ENCODE measurements at places on chromosomes 3 and 15. TPM values are rescaled to one million over a fixed set of nuclear protein-coding genes. Genes with fewer than 3 reads are reported as not detected.

FBN1 gene
- 35.9 TPM for total RNA-seq

TEX55 gene
- total RNA-seq, result not detected

XIRP1 gene
- total RNA-seq, result 0.08 TPM

GPR15 gene
- total RNA-seq, result not detected

PLA2G4E gene
- total RNA-seq, result not detected

DNAH12 gene
- total RNA-seq, result 0.41 TPM

FOXL2 gene
- total RNA-seq, result 0.68 TPM

CADPS gene
- total RNA-seq, result 0.08 TPM

CYP11A1 gene
- 2.0 TPM for total RNA-seq

SLC24A5 gene
- not detected for total RNA-seq

NR2F2 gene
- total RNA-seq, result 22.9 TPM

TRIM42 gene
- not detected for total RNA-seq

RUVBL1 gene
- 68.4 TPM for total RNA-seq

CLEC3B gene
- total RNA-seq, result not detected

ABHD14A gene
- total RNA-seq, result 15.3 TPM

TM4SF4 gene
- not detected for total RNA-seq

SIDT1 gene
- total RNA-seq, result 0.14 TPM

COL6A5 gene
- not detected for total RNA-seq

RPL39L gene
- 26.5 TPM for total RNA-seq

KCNAB1 gene
- not detected for total RNA-seq

PIERCE2 gene
- 5.2 TPM for total RNA-seq

PLA2G4D gene
- total RNA-seq, result not detected

CLDN1 gene
- total RNA-seq, result 305 TPM

COL8A1 gene
- total RNA-seq, result 24.4 TPM

OR5K2 gene
- total RNA-seq, result not detected

CLDN16 gene
- total RNA-seq, result 12.0 TPM

PLSCR5 gene
- not detected for total RNA-seq

GABRB3 gene
- total RNA-seq, result 0.96 TPM

PPP2R3A gene
- total RNA-seq, result 14.3 TPM

FBXL2 gene
- total RNA-seq, result 12.6 TPM

SKIL gene
- total RNA-seq, result 117 TPM

IQCF5 gene
- not detected for total RNA-seq
